ENCODE measurements at places on chromosomes 11 and 22. TPM values are rescaled to one million over a fixed set of nuclear protein-coding genes. Genes with fewer than 3 reads are reported as not detected.

- DNase-seq, result no peak
Measured at GRCh38 chr11:86108191-86108590, 39.3 kb upstream of the PICALM start.

- no peak for DNase-seq
Measured at GRCh38 chr11:18615628-18616392, 16.2 kb downstream of the MISFA start.

DNA sequence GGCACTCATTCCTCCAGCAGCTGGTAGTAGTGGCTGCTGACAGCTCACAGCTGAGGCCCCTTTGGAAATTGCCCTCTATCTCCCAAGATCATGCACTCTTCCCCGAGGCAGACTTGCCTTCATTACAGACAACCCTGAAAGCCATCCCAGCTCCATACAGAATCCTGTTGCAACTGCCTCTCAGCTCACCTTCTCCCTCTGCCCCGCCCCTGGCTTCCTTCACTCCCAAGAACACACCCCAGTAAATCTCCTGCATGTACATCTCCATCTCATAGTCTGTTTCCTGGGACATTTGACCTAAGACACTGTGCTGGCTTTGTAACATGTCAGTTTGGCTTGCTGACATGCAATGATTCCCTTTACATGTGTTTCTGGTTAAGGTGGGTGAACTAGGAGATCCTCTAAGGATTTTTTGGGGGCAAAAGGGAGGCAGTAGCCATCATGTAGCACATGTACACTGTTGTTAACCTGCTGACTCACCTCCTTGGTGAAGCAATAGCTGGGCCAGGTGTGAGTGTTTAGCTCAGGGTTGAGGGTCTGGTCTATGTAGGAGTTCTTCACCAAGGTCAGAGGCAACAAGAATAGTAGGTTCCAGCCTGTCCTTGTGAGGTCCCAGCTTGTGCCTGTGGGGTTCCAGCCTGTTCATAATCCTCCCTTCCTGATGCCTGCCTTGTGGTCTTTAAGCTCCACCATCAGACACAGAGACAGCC, 179.6 kb downstream of the CSNK2A3 start:
- no peak for DNase-seq

PNPLA3 gene
- total RNA-seq, result 0.66 TPM

MMP8 gene
- total RNA-seq, result not detected

- no peak for DNase-seq
Measured at GRCh38 chr22:33829546-33830280, 90.6 kb downstream of the LARGE1 start.

Data from body of pancreas (tissue), 4 donors.